ENCODE measurements at places on chromosomes 16 and 17.

- no peak for DNase-seq
Observed at GRCh38 chr17:27603421-27603770, 27.6 kb upstream of the LGALS9 start.

- no peak for DNase-seq
Observed at GRCh38 chr17:48055531-48056245, 7.5 kb downstream of the NFE2L1 start.

GRCh38 chr16:76729525-76729924, 452.3 kb downstream of the CNTNAP4 start:
- no peak for DNase-seq

GRCh38 chr16:49928176-49929041, 72.5 kb upstream of the ZNF423 start:
- no peak for DNase-seq

GRCh38 chr16:7992616-7993015, 597.7 kb downstream of the TMEM114 start:
- DNase-seq: no peak
